ENCODE measurements at places on chromosomes 2 and 18. TPM values are rescaled to one million over a fixed set of nuclear protein-coding genes. Genes with fewer than 3 reads are reported as not detected.

- H3K4me3 ChIP-seq: no peak overlapping the region
- H3K27ac ChIP-seq: no peak overlapping the region
- DNase-seq: no peak
- H3K27me3 ChIP-seq: peaks cover 8% of the 10 kb centered on the region
- no peaks in the 10 kb centered on the region for H3K4me1 ChIP-seq
These were observed 18.8 kb upstream of the SERPINB5 start for GRCh38 chr18:63457977-63458376.

- H3K27ac ChIP-seq: no peak overlapping the region
- DNase-seq: no peak
- no peaks in the 10 kb centered on the region for H3K27me3 ChIP-seq
- H3K4me1 ChIP-seq: no peaks in the 10 kb centered on the region
These were observed 139.2 kb downstream of the UBR3 start for GRCh38 chr2:169966454-169966853.

- no peak for DNase-seq
- H3K4me1 ChIP-seq: no peaks in the 10 kb centered on the region
- H3K36me3 ChIP-seq: no peaks in the 10 kb centered on the region
These were observed 26.9 kb upstream of the COL6A3 start for GRCh38 chr2:237440819-237441281.

DNA sequence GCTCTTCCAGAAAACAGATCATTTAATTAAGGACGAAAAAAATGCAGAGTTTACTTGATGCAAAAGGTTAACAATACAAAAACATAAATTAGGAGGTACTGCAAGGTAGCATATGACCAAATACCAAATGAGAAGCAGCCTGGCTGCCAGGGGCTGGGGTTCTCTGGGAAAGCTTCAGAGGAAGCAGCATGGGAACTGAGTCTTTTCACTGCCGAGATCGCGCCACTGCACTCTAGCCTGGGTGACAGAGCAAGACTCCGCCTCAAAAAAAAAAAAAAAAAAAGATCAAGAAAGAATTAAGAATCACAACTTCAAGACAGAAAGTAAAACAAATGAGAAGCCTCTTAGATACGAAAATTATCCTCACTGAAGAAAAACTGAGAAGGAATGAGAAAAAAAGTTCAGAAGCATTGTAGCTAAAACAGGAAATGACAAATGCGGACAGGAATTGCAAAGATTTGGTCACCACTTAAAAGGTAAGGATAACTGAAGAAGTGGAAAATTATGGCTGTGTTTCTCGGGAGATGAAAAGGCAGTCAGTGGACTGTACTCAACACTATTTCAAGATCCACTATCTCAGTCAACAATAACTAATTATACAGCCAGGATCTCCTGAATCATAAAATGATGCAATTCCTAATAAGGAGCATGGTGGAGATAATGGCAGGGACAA, 4.3 kb downstream of the SEPTIN10 start:
- peaks cover 45% of the 10 kb centered on the region for H3K27me3 ChIP-seq
- H3K27ac ChIP-seq: no peak overlapping the region
- H3K4me1 ChIP-seq: peaks cover 8% of the 10 kb centered on the region

GRCh38 chr2:58920001-58920400, 678.9 kb upstream of the FANCL start:
- H3K4me3 ChIP-seq: no peak overlapping the region
- H3K27ac ChIP-seq: no peak overlapping the region

GRCh38 chr18:1585881-1586488, 681.3 kb downstream of the ADCYAP1 start:
- no peaks in the 10 kb centered on the region for H3K36me3 ChIP-seq
- no peaks in the 10 kb centered on the region for H3K27me3 ChIP-seq
- no peak overlapping the region for H3K4me3 ChIP-seq
- no peak for DNase-seq

GRCh38 chr2:96916156-96916630, 46.3 kb upstream of the SEMA4C start:
- peaks cover 23% of the 10 kb centered on the region for H3K4me1 ChIP-seq
- H3K27ac ChIP-seq: no peak overlapping the region
- no peaks in the 10 kb centered on the region for H3K36me3 ChIP-seq

GRCh38 chr2:200367155-200367554, 60.7 kb downstream of the SPATS2L start:
- no peaks in the 10 kb centered on the region for H3K36me3 ChIP-seq
- peaks cover 12% of the 10 kb centered on the region for H3K27me3 ChIP-seq

GRCh38 chr2:45606796-45607195, 4.3 kb downstream of the SRBD1 start:
- peaks cover 33% of the 10 kb centered on the region for H3K4me1 ChIP-seq
- H3K4me3 ChIP-seq: no peak overlapping the region
- no peak overlapping the region for H3K27ac ChIP-seq
- DNase-seq: no peak
- H3K36me3 ChIP-seq: peaks cover 37% of the 10 kb centered on the region
- H3K27me3 ChIP-seq: no peaks in the 10 kb centered on the region

GRCh38 chr2:239557516-239557915, 156.7 kb upstream of the HDAC4 start:
- DNase-seq: no peak
- no peaks in the 10 kb centered on the region for H3K36me3 ChIP-seq
- H3K27ac ChIP-seq: no peak overlapping the region
- no peak overlapping the region for H3K4me3 ChIP-seq
- no peaks in the 10 kb centered on the region for H3K4me1 ChIP-seq

DNA sequence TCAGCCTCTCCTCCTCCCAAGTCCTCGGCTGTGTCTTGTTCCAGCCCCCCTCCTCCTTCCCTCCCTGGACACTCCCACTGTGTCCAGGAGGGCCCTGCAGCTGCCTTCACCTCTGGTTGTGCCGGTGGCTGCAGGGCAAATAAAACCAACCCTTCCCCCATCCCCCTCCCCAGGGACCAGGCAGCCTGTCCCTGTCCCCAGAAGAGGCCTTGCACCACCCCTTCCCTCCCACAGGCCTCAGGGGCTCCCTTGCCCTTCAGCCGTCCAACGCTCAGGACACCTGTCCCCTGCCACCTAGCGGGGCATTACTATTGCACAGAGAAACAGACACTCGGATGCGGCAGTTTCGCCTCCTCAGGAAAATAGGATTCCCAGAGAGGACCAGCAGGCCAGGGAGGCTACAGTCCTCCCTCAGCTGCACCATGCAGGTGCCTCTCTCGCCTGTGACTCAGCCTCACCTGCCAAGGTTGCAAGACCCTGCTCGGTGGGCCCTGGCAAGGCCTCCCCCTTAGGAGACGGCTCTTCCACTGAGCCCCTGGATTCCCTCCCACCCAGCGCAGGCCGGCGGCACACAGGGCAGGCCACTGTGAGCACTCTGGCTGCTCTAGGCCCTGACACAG, 5.5 kb upstream of the GPC1 start:
- peak; percentile 13 for DNase-seq
- peaks cover 3% of the 10 kb centered on the region for H3K4me1 ChIP-seq
- no peaks in the 10 kb centered on the region for H3K36me3 ChIP-seq
- no peak overlapping the region for H3K4me3 ChIP-seq

DNA sequence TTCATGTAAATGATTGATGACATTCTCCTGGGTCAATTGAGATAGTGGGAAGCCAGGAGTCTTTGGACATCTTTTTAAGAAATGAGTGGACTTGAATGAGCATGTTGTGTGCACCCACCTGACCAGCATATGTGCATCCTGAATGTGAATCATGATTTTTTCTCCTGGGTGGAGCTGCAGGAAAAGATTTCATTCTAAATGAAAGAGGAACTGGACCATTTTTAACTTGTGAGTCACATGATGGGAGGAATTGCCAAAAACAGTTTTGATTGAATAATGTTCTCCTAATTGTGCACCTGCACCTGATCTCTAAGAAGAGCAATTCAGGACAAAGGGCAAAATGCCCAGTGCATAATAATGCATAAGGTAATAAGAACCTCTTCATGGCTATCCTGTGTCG, 32.3 kb downstream of the COPS8 start:
- peaks cover 9% of the 10 kb centered on the region for H3K4me1 ChIP-seq
- H3K4me3 ChIP-seq: no peak overlapping the region
- no peaks in the 10 kb centered on the region for H3K27me3 ChIP-seq
- H3K27ac ChIP-seq: no peak overlapping the region
- H3K36me3 ChIP-seq: no peaks in the 10 kb centered on the region

DNA sequence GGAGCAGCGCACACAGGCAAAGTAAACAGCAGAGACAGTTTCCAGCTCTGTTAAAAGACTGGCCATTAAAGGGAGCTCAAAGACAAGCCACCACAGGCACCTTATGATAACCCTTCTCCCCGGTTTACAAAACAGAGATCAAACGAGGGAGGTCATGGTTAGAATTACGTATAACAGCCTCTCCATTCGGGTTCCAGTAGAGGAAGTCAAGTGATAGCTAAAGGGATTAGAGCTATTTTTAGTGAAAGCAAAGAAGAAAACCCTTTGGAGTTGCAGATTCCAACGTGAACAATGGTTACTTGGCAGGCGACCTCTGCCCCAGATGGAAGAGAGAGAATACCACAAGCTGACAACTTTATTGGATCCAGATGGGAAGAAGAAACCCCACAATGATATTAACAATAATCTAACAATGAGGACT, 31.2 kb upstream of the EDAR start:
- H3K4me3 ChIP-seq: no peak overlapping the region
- no peaks in the 10 kb centered on the region for H3K4me1 ChIP-seq
- no peak for DNase-seq
- no peaks in the 10 kb centered on the region for H3K36me3 ChIP-seq
- no peak overlapping the region for H3K27ac ChIP-seq
- H3K27me3 ChIP-seq: peaks cover 4% of the 10 kb centered on the region

- H3K27me3 ChIP-seq: no peaks in the 10 kb centered on the region
These were observed 129.6 kb upstream of the DNAJC10 start for GRCh38 chr2:182586426-182586825.

DNA sequence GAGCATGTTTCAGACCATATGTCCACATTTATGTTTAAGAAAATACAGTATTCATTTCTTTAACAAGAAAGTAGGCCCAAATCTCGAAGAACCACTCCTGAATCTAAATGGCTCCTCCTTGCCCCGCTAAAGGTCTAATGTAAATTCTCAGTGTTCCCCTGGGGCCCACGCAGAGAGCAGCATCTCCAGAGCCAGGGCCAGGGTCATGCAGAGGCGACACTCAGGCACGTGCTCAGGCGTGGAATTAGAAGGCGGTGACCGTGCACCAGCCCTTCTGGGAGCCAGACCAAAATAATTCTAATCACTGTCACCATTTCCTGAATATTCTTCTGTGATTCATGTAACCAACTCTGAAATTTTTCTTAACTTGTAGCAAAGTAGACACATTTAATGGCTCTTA, 68.3 kb upstream of the MYT1L start:
- no peaks in the 10 kb centered on the region for H3K27me3 ChIP-seq
- H3K4me3 ChIP-seq: no peak overlapping the region
- no peak overlapping the region for H3K27ac ChIP-seq
- H3K4me1 ChIP-seq: no peaks in the 10 kb centered on the region

DNA sequence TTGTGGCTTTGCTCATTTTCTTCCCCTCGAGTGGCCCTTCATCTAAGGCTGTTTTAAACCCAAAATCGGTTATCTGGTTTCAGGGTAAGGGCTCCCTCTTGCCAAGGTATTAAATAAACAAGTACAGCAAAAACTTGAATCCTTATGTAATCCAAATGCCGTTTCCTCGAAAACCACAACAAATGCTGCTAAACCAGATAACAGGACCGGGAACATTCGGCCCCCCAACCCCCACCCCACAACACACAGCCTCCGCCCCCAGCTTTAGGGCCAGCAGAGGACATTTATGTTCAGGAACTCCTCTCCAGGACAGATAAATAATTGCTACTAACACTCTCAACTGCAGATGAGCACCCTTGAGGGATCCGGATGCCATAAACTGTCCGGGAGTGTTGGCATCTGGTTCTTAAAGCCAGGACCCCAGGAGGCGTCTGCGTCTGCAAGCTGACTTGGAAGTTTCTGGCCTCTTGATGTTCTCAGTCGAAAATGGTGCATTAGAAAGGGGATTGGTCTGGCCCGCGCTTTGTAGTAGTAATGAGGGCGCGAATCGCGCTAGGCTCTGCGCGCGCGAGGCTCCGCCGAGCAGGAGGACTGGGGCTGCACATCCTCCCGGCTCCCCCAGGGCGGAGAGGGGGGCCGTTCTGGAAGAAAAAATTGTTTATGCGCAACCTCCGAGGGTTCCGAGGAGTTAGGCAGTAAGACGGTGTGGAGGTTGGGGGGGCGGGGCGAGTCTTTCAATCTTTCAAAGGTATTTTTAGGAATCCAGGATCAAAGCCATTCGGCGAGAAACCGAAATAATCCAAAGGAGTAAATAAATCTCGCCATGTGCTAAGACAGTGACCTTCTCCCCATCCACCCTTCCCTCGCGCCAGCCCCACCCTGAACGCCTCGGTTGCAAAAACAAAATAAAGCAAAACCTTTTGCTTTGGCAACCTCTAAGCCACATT, 3.9 kb upstream of the ID2 start:
- H3K4me1 ChIP-seq: peaks cover 41% of the 10 kb centered on the region
- H3K36me3 ChIP-seq: no peaks in the 10 kb centered on the region
- H3K27me3 ChIP-seq: peaks cover 68% of the 10 kb centered on the region
- H3K27ac ChIP-seq: peak overlapping the region; percentile 41

- no peak overlapping the region for H3K4me3 ChIP-seq
- H3K27ac ChIP-seq: no peak overlapping the region
- H3K36me3 ChIP-seq: no peaks in the 10 kb centered on the region
- H3K4me1 ChIP-seq: no peaks in the 10 kb centered on the region
- DNase-seq: no peak
These were observed 596.9 kb downstream of the NYAP2 start for GRCh38 chr2:225996462-225996828.

- H3K4me3 ChIP-seq: no peak overlapping the region
- no peak overlapping the region for H3K27ac ChIP-seq
- peaks cover 61% of the 10 kb centered on the region for H3K4me1 ChIP-seq
These were observed 31.2 kb downstream of the EPC2 start for GRCh38 chr2:148675708-148676107.

- no peak overlapping the region for H3K4me3 ChIP-seq
- H3K27ac ChIP-seq: no peak overlapping the region
- no peaks in the 10 kb centered on the region for H3K4me1 ChIP-seq
- no peaks in the 10 kb centered on the region for H3K36me3 ChIP-seq
- no peaks in the 10 kb centered on the region for H3K27me3 ChIP-seq
- no peak for DNase-seq
These were observed 21.2 kb downstream of the VIT start for GRCh38 chr2:36717603-36718266.

- H3K27ac ChIP-seq: no peak overlapping the region
- DNase-seq: no peak
- H3K4me3 ChIP-seq: no peak overlapping the region
- no peaks in the 10 kb centered on the region for H3K36me3 ChIP-seq
These were observed 721.8 kb downstream of the ERBB4 start for GRCh38 chr2:211816754-211817153.

DNA sequence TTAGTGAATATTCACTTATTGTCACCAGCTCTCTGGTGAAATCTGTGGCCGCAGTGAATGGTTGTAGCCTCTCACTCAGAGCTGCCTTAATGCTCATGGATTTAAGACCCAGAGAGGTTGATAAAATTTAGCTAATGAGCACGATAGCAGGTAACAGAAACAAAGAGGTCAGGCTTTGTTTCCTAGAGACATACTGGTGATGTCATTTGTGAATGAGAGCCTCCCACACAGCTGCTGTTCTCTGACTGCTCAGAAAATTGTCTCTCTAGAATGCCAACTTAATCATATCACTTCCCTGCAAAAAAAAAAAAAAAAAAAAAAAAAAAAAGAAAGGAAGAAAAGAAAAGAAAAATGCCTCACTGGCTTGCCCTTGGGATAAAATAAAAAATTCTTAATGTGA, 411.7 kb upstream of the MYT1L start:
- no peaks in the 10 kb centered on the region for H3K27me3 ChIP-seq
- H3K4me3 ChIP-seq: no peak overlapping the region
- H3K27ac ChIP-seq: no peak overlapping the region

Gene SIX3
- total RNA-seq: not detected

Gene DNMT3A
- total RNA-seq: 45.0 TPM

Gene POTEC
- not detected for total RNA-seq

Gene M1AP
- total RNA-seq: not detected

Gene DES
- total RNA-seq: not detected

Gene KIF5C
- 2.6 TPM for total RNA-seq

Gene GPR55
- total RNA-seq: 4.5 TPM

Gene WNT10A
- total RNA-seq: 31.8 TPM

Gene D2HGDH
- 55.4 TPM for total RNA-seq

Gene CEP68
- total RNA-seq: 17.9 TPM

Gene NT5DC4
- total RNA-seq: 2.1 TPM

Gene GAREM2
- total RNA-seq: 3.1 TPM

Data from activated B cell treated with CpG ODN at 0.5 μM for 24 hours (primary cell).